ENCODE measurements at places on chromosomes 4 and X. TPM values are rescaled to one million over a fixed set of nuclear protein-coding genes. Genes with fewer than 3 reads are reported as not detected.
A peak's percentile ranks its signal among the peaks of the same experiment; 100 is the strongest.

GRCh38 chr4:2295500-2295899 lies 33.6 kb upstream of the MXD4 start:
- DNase-seq, result no peak

DNA sequence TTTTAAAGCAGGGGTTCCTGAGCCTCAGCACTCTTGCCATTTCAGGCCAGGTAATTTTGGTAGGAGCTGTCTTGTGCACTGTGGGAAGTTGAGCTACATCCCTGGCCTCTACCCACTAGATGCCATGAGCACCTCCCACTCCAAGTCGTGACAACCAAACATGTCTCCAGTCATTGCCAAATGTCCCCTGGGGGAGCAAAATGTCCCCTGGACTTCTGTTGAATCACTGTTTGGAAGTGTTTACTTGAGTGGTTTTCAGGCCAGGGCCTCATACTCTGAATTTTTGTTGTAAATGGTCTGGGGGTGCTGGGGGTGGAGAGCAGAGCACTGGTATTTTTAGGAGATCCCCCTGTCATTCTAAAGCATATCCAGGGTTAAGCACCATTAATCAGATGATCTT lies 3.2 kb downstream of the PDK3 start:
- DNase-seq, result peak; percentile 32

DNA sequence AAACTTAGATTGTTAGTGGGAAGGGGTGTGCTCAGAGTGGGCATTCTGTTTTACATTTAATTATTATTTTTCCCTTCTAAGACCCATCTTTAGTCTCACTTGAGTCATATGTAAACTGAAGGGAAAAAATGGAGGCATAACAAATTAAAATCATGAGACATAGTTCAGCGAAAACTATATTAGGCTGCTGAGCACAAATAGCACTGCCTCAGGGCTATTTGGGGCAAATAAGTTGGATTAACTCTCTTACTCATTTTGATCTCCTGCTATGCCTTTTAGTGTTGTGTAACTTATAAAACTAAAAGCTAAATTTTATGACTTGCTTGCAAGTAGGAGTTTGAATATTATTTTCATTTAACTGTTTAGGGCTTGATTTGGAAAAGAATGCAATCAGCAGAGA lies 1329.2 kb upstream of the PCDH7 start:
- no peak for DNase-seq

DNA sequence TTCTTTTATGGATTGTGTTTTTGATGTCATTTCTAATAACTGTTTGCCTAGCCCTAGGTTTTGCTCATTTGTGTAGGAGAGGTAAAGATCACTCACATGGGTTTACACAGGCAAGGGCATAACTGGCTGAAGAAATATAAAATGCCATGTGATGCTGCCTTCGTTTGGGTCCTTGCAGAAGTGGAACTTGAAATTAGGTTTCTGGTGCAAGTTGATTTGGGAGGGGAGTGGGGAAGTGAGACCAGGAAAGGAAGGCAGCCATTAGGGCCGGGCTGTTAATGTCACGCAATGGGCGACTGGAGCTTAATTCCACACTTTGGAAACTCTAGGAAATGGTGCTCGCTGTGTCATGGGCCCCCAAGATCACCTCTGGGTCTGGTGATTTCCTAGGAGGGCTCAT lies 14.5 kb downstream of the CLCN4 start:
- DNase-seq, result no peak

- DNase-seq, result peak; percentile 16
Observed at GRCh38 chrX:103254171-103254824, 657 bp downstream of the TCEAL8 start.

- peak; percentile 41 for DNase-seq
Observed at GRCh38 chr4:87978681-87979080, 3.2 kb downstream of the SPP1 start.

DNA sequence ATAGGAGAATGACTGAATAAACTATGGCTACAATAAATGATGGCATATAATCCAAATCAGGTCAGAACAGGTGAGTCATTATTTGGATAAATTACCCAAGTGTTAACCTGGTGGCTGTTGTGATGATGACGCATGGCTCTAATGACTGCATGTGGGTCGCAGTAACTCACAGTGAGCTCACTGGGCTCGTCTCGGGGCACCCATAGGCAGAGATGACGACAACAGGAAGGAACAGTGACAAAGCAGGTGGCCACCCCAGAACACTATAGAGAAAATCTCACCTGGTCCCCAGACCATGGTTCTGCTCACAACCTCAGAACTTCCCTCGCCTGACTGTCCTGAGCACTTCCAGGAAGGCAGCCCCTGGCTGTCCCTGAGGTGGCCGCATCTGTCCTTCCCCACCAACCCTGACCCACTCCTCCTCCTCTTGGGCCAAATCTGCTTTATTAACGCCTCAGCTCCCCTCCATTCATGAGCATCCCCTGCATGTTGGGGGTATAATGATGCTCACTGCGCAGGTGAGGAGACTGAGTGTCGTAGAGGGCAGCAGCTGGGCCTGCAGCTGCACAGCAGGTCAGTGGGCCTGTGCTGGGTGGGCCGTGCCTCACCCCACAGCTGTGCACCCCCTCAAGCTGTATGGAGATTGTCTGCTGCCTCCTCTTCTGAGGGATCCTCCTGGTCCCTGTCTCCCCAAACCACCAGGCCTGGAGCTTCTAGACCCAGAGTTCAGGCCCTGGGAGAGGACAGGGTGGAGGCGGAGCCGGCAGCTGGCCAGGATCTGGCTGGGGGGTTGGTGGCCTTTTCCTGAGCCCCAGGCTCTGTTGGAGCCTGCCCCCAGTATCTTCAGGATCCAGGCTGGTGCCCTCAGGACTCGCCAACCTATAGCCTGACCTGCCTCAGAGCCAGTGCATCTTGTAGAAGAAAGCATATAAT lies 30.9 kb upstream of the FAM156A start:
- DNase-seq, result no peak

- DNase-seq, result peak; percentile 21
Observed at GRCh38 chrX:132119283-132119682, 8.5 kb downstream of the FRMD7 start.

- DNase-seq, result no peak
Observed at GRCh38 chr4:87299898-87300297, 22.8 kb downstream of the HSD17B13 start.

DNA sequence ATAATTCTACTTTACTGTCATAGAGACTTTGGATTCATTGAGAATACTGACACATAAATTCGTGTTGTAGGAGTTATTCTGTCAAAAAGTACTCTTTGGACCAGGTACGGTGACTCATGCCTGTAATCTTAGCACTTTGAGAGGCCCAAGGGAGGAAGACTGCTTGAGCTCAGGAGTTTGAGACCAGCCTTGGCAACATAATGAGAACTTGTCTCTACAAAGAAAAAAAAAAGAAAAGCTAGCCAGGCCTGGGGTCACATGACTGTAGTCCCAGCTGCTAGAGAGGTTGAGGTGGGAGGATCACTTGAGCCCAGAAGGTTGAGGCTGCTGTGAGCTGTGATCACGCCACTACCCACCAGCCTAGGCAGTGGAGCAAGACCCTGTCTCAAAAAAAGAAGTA lies 54.9 kb downstream of the WDR19 start:
- no peak for DNase-seq

DNA sequence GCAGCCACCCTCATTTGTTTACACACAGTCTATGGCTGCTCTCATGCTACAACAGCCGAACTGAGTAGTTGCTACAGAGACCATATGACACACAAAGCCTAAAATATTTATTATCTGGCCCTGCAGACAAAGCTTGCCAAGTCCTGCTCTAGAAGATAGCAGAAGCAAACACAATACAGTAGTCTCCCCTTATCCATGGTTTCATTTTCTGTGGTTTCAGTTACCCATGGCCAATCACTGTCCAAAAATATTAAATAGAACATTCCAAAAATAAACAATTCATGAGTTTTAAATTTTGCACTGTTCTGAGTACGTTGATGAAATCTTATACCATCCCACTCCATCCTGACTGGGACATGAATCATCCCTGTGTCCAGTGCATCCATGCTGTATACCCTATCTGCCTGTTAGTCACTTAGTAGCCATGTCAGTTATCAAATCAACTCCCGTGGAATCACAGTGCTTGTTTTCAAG lies 40.2 kb upstream of the ZNF81 start:
- DNase-seq, result peak; percentile 64

- no peak for DNase-seq
Observed at GRCh38 chr4:56048383-56048701, 99.6 kb downstream of the CEP135 start.

- DNase-seq, result peak; percentile 60
Observed at GRCh38 chrX:97547877-97548578, 664.3 kb downstream of the RPA4 start.

- no peak for DNase-seq
Observed at GRCh38 chr4:41594432-41594831, 56.5 kb downstream of the LIMCH1 start.

GRCh38 chrX:40006106-40007017 lies 91.4 kb downstream of the BCOR start:
- DNase-seq, result peak; percentile 72

DNA sequence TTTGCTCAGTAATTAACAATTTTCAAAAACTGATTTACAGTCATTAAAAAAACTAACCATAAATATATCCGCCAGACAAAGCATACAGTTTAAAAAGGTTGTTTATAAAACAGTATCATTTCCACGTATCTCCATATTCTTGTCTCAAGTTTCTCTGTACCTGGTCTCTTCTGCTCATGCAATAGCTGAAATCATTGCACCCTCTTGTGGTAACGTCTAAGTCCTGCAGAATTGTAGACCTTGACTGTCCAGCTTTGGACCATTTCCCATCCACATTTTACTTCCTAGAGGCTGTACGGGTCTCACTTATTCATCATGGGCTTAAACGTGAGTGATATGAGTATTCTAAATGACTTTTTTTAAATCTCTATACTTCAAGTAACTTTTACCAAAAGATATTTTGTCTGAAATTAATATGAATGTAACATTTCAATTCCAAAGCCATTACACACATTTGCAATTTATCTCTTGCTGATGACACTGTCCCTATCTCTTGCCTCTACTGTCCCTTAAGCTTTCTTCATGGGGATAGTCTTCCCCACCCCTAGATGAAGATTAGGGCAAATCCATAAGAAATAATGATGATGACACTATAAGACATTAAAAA lies 118.5 kb downstream of the BTC start:
- peak; percentile 69 for DNase-seq

GRCh38 chr4:188911707-188912106 lies 772.5 kb downstream of the TRIML1 start:
- DNase-seq, result no peak

DNA sequence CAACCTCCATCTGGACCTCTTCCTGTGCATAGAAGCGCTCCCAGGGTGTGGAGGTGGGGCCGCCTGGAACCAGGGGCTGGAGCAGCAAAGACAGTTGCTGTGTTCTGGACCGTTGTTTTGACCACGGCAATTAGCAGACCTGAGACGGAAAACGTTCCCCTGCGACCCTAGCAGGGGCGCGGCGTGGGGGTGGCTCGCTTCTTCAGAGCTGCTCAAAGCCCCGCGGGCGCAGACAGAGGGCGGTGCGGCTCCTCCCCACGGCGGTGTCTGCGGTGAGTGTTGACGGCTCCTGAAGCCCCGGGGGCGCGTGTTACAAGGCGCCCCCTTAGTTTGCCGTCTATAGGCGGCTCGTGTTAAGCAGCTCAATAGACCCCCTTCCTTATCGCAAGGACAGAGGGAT lies 79.2 kb downstream of the TRIML1 start:
- no peak for DNase-seq

DNA sequence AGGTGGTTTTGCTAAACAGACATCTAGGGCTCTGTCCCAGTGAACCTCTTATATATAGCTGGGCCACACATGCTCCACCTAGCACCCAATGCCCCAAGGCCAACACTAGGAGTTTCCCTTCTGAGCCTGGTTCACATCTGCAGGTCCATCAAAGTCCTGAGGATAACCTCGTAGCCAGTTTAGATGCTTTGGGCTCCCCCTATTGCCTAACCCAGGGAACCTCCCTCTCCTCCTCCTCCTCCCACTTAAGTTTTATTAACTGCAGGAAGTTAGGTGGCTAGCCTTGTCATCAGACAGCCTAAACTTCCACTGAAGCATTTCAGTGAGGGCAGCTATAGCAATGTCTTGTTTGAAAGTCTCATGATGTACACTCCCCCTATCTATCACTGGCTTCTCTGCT lies 88.0 kb downstream of the GUCY2F start:
- no peak for DNase-seq

- DNase-seq, result no peak
Observed at GRCh38 chrX:139820358-139820984, 112.4 kb downstream of the ATP11C start.

DNA sequence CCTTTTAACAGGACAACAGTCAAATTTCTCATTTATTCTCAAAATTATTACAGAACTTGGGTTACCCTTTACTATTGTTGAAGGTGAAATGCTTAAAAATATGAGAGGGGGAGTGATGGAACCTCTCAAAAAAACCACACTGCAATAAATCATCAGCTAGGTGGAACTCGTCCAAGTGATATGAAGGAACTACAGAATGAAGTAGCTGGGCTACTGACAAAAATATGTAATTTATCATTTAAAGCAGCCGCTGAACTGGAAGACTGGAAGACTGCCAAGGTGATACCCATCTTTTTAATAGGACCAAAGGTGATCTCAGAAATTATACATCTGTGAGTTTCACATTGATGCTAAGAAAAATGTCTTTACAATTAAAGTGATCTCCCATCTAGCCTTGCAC lies 597.7 kb upstream of the TENM3 start:
- no peak for DNase-seq

GRCh38 chrX:37543324-37543723 lies 28.1 kb upstream of the LANCL3 start:
- DNase-seq, result no peak

Gene SUPT20HL1
- total RNA-seq, result not detected

Gene HTT-AS
- not detected for total RNA-seq

Gene PCDH7
- 0.60 TPM for total RNA-seq

Gene DTHD1
- total RNA-seq, result not detected

Gene DAPP1
- not detected for total RNA-seq

Gene ADH7
- not detected for total RNA-seq

Gene GPRASP1
- total RNA-seq, result 0.20 TPM

Gene SERPINA7
- not detected for total RNA-seq

Gene ETNPPL
- total RNA-seq, result under 0.01 TPM

Gene HSD17B13
- 0.49 TPM for total RNA-seq

All from RPMI7951 (cell line).